ENCODE measurements at places on chromosomes 4 and X. TPM values are rescaled to one million over a fixed set of nuclear protein-coding genes. Genes with fewer than 3 reads are reported as not detected.

Gene CD40LG
- 0.51 TPM for total RNA-seq

Gene FRMD7
- total RNA-seq, result not detected

Gene NAA11
- total RNA-seq, result not detected

Gene NPY5R
- 11.0 TPM for total RNA-seq

Gene CT55
- total RNA-seq, result not detected

Gene C1QTNF7
- total RNA-seq, result 12.4 TPM

Gene ATOH1
- total RNA-seq, result not detected

Gene TCEAL2
- total RNA-seq, result not detected

Gene HS3ST1
- 1.2 TPM for total RNA-seq

Gene PRICKLE3
- 12.2 TPM for total RNA-seq

Gene TEX13C
- not detected for total RNA-seq

Gene HERC5
- total RNA-seq, result 7.7 TPM

Gene ZNF827
- 8.1 TPM for total RNA-seq

Gene SLC16A2
- total RNA-seq, result 5.3 TPM

Gene NXF2B
- total RNA-seq, result 0.19 TPM

Gene TMEM184C
- total RNA-seq, result 14.5 TPM

Gene TCEAL6
- not detected for total RNA-seq

Gene ACE2
- 1.8 TPM for total RNA-seq

Gene PABPC4L
- total RNA-seq, result 1.1 TPM

Measured in subcutaneous adipose tissue (tissue), 4 donors.